Stimulated activated naive CD4-positive, alpha-beta T cell treated with Interleukin-2 at 50 U/mL for 16 hours (primary cell): ENCODE measurements at places on chromosomes 7 and 10.

DNA sequence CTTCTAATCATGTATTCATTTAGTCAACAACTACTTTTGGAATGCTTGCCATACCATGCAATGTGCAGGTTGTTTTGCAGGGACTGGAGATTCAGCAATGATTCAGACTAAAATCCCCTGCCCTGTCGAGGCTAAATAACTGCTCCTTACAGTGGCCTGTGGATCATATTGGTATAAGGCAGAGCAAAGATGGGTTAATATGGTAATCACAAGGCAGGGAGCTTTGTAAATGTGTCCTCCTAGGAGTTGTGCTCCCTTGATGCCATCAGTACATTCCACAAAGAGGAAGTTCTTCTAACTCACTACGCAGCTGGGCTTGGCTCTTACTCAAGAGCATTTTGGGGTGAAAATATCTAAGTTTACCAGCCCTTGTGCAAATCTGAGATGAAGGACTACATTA lies 614 bp upstream of the IFIT2 start:
- no peak for DNase-seq

GRCh38 chr10:70984986-70985722 lies 96.8 kb upstream of the PCBD1 start:
- no peak for DNase-seq

- no peak for DNase-seq
Measured at GRCh38 chr7:134284952-134285351, 31.8 kb downstream of the SLC35B4 start.

DNA sequence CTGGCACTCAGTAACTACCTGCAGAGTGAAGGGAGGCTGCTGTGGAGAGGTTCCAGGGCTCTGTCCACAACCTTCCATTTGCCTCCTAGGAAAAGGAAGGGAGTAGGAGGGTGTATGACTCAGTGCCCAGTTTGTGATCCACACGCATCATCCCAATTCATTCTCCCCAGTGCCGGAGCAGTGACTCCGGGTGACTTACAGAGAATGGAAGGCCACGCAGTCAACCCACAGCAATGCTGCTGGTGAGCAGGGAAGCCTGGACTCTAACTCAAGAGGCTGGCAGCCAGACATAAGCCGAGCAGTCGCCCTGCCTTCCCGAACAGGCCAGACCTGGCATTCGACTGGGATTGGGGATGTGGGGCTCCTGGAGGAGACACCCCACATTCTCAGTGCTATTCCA lies 139.9 kb downstream of the SH3PXD2A start:
- DNase-seq: no peak

DNA sequence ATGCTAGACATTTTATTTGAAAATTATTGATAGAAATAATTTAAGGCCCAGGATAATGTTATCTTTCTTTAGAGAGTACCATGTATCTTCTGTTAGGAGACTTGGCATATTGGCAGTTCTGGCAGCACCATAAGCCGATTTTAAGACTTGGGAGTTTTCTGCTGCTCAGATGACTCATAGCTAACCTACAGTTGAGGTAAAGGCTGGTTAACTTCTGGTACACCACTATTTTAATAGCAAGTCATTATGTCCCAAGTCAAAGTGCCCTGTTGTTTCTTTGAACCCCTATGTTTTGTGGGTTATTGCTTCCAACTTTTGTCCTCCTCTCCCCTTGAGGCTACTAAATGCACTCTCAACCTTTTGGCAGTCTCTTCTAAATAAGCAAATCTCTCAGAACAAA lies 25.2 kb downstream of the ATRNL1 start:
- no peak for DNase-seq

DNA sequence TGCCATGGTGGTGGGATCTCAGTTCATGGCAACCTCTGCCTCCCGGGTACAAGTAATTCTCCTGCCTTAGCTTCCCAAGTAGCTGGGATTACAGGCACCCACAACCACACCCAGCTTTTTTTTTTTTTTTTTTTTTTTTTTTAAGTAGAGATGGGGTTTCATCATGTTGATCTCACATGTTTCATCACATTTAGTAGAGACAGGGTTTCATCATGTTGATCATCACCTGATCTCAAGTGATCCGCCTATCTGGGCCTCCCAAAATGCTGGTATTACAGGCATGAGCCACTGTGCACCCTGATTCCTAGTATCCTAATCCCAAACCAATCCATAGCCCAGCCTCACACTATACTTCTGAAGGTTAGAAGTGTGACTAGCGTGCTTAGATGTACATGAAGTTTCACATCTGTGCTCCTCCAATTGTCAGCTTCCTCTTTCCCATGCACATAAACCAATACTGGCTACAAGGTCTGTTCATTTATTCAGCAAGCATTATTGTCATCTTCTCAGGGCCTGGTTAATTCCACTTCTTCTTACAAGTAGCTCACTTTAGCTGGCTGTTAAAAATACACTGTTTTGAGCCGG lies 6.8 kb upstream of the NAT16 start:
- no peak for DNase-seq

DNA sequence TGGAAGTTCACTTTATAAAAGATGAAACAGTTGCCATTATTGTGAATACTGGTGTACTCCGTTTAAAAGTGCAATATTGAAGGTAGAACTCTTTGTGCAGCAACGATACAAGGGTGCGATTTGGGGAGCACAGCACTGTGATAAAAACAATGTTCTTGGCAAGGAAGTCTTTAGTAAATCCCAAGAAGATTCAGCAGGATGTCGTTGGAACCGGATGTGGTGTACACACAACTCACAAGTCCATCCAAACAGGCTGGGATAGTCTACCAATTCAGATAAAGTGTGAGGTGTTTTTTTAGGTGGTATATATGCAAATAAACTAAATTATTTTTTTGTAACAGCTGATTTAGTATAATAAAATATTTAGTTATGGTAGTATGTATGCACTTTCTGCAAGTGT lies 46.7 kb downstream of the ZNF777 start:
- no peak for DNase-seq

DNA sequence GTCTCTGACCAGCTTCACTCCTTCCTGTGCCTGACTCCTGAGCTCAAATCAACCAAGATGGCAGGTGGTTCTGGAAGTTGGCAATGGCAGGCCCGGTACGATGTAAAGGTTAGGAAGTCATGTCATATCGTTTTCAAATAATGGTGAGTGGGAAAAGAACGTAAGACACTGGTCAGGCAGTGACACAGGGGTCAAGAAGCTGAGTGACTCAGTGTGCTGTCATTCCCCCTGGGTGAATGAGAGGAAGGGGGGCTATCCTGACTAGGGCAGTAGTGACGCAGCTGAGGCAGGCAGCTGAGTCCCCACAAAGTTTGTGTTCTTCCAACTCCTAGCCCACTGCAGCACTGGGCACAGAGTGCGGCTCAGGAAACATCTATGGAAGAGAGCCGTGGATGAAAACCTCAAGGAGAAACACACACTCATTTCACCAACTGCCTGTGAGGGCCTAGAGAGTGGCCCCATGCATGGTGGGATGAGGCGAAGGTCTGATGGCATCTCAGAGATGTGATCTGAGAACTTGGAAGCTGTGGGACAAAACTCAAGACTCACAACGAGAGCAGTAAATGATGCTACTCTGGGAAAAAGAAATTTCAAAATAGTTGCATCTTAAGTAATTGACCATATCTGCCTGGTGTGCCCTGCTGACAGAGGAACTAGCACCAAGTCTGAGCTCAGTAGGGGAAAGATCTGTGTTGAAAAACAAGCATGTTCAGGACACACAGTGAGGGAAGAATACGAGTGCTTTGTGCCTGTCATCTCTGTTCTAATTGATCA lies 23.2 kb downstream of the CREB3L2 start:
- DNase-seq: no peak

DNA sequence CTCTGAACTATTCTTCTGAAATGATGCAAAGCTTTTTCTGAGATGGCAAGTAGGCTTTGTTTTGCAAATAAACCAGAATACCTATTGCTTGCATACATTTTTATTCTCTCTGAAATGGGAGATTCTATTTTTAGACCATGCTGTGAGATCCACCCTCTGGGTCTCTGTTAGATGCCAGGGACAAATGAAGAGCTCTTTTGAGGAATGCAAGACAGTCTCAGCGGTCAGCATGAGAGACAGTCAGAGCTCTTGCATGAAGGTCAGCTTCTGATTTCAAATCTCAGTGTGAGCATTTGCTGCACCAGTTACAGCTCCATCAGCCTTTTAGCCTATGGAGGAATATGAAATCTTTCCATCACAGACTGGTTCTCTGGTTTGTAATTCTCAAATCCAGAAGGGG lies 429.9 kb upstream of the KLF6 start:
- DNase-seq: no peak

GRCh38 chr7:70484255-70484654 lies 647.7 kb upstream of the GALNT17 start:
- no peak for DNase-seq

GRCh38 chr10:86451604-86451960 lies 70.0 kb downstream of the WAPL start:
- no peak for DNase-seq

DNA sequence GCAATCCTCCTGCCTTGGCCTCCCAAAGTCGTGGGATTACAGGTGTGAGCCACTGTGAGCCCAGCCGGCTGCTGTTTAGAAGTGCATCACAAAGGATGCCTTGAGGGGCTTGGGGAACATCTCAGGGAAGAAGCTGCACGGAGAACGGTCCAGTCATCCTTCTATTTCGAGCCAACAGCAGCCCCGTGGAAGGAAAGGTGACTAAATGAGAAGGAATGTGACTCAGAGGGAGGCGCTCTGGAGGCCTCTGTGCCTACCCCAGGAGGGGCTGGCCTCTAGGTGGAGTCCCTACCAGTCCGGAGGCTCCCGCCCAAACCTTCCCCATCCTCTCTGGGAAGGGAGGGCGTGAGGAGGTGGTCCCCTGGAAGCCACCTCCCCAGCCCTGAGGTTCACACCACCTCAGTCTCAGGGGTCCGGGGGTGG lies 76.2 kb downstream of the CTBP2 start:
- no peak for DNase-seq

GRCh38 chr7:44385434-44386138 lies 60.2 kb upstream of the CAMK2B start:
- no peak for DNase-seq

GRCh38 chr10:112409755-112410154 lies 35.8 kb downstream of the ACSL5 start:
- no peak for DNase-seq

DNA sequence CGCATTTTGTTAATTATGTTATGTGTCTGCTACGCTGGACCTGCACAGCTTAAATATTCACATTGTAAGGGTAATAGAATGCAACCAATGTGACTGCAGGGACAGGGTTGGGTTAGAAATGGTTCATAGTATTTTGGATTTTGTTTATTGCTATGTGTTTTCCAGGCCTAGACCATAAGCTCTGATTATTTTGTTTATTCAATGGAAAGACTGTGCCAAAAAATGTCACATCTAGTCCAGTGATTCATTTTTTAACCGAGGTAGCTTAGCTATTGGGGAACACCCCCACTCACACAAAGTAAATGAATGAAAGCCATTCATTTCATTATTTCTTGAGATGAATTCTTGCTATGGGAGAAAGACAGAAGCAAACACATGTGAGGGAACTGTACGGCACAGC lies 516.5 kb upstream of the ANKRD30A start:
- no peak for DNase-seq

- DNase-seq: no peak
Measured at GRCh38 chr7:30351724-30352123, 67.3 kb downstream of the ZNRF2 start.

- no peak for DNase-seq
Measured at GRCh38 chr10:26412932-26413331, 25.2 kb upstream of the APBB1IP start.

DNA sequence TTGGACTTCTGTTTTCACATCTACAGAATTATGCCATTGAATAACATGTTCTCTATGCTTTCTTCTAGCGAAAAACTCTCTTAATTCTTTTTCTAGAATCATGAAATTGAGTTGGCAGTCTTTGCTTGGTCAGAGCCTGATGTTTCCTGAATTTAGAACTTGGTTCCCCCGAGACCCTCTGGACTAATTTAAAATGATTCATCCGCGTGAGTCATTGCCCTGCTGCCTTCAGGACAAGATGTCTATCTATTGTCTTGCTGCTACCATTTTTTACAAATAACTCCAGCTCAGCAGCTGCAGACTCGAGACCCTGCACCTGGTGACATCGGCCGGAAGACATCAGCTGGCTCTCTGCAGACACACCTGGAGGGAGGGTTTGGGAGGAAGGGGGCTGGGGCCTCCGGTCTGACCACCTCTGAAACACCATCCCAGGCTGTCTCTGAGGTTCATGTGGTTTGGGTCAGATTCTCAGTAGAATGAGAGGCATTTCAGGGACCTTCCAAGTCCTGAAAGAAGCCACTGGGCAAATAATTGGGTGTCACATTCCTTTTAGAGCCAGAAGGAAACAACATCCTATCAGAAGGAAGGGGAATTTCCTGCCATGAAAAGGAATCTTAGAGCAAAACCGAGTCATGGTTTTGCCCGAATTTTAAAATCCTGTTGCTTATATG lies 20.9 kb upstream of the KLF6 start:
- DNase-seq: peak; percentile 44

DNA sequence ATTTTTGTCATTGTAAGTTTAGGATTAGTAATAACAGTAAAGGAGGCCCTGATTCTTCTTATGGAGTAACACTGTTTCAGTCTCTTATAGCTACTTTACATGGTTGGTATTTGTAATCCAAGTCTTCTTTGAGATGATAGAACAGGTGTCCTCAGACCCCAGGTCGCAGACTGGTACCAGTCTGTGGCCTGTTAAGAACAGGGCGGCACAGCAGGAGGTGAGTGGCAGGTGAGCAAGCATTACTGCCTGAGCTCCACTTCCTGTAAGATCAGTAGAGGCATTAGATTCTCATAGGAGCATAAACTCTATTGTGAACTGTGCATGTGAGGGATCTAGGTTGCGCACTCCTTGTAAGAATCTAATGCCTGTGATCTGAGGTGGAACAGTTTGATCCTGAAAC lies 77.3 kb downstream of the STK31 start:
- no peak for DNase-seq

- no peak for DNase-seq
Measured at GRCh38 chr7:137977173-137977572, 24.7 kb downstream of the CREB3L2 start.

DNA sequence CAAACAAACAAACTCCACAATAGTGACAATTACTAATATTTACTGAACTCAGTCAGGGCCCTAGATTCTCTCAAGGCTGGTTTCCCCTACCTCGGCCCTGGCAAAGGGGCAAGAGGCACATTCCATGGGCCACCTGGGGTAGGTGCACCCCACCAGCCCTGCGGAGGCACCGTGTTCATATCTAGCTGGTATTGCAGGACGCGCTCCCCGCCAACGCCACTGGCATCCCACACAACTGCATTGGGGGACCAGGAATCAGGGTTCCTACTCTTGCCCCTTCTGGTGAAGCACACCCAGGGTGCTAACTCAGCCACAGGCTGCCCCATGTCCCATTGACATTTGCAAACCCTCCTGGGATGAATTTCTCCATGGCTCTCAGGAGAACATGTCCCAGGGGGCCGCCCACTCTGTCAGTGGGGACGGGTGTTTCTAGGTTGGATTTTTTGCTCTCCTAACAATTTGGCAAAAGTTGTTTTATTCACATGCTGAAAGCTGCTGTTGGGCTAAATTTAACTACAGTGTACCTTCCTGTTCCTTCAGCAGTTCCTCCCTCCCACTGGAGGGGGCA lies 76.7 kb downstream of the ZRANB1 start:
- DNase-seq: no peak

DNA sequence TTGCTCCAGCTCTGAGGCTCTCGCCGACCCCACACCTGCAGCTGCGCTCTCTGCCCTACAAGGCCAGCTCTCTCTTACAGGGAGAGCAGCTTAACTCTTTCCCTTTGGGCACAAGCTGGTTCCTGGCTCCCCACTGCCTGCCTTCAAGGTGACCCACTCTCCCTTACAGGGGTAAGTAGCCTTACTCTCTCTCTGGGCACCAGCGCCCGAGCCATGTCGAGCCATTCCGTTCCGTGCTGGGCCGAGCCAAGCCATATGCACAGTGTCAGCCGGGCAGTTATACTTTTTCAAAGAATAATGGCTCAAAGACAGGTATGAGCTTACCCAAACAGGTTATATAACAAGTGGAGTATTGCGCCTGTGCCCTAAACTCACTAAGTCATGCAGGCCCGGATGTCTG lies 44.6 kb downstream of the VIM start:
- no peak for DNase-seq
